Caco-2 (cell line): ENCODE measurements at places on chromosomes 4 and X. TPM values are rescaled to one million over a fixed set of nuclear protein-coding genes. Genes with fewer than 3 reads are reported as not detected.
A peak's percentile ranks its signal among the peaks of the same experiment; 100 is the strongest.

Gene CENPVL2
- total RNA-seq = not detected in 2 replicates

Gene MAGEA9B
- total RNA-seq = not detected in 2 replicates

Gene PRKG2
- 3.2 and 5.6 TPM in 2 replicates for total RNA-seq

Gene FHDC1
- 1.4 and 1.5 TPM in 2 replicates for total RNA-seq

Gene CDS1
- 17.7 and 18.1 TPM in 2 replicates for total RNA-seq

Gene PAGE5
- not detected in 2 replicates for total RNA-seq

Gene CYLC1
- total RNA-seq = not detected in 2 replicates

Gene F11
- not detected in 2 replicates for total RNA-seq

Gene CETN2
- 23.8 and 23.9 TPM in 2 replicates for total RNA-seq

Gene PABPC5
- total RNA-seq = not detected in 2 replicates

Gene SLC9A7
- total RNA-seq = 20.1 and 21.3 TPM in 2 replicates

Gene CT55
- not detected in 2 replicates for total RNA-seq

Gene RNF212
- total RNA-seq = not detected in 2 replicates

Gene ZC4H2
- 7.3 and 7.6 TPM in 2 replicates for total RNA-seq

DNA sequence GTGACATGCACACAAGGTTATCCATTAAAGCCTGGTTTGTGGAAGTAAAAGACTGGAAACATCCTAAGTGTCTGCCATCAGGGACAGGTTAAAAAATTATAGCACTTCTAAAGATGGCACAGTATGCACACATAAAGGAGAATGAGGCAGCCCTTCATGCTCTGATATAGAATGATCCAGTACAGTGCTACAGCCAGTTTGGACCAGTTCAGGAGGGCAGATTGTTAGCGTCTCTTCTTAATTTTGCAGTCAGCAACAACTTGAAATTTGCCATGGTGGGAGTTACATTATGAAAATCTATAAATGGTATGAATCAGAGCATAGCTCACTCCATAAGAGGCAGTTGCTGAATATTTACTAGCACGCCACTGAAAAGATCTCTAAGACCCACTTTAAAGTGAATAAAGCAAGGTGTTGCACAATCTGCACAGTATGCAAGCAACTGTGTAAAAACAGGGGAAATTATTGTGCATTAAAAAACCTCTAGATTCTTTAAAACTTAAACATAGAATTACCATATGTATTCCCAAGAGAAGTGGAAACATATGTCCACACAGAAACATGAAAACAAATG lies 20.3 kb upstream of the SOD3 start:
- no peak for DNase-seq

GRCh38 chr4:152988721-152989553 lies 52.8 kb downstream of the FHDC1 start:
- DNase-seq = no peak

GRCh38 chr4:82770607-82771006 lies 28.0 kb downstream of the SCD5 start:
- DNase-seq = no peak

GRCh38 chr4:74665346-74665745 lies 129.0 kb downstream of the BTC start:
- DNase-seq = no peak

GRCh38 chr4:120699354-120699753 lies 223.2 kb downstream of the PRDM5 start:
- no peak for DNase-seq

GRCh38 chr4:36551697-36552214 lies 270.3 kb downstream of the DTHD1 start:
- DNase-seq = no peak

GRCh38 chr4:105666693-105667092 lies 41.8 kb downstream of the INTS12 start:
- DNase-seq = no peak

DNA sequence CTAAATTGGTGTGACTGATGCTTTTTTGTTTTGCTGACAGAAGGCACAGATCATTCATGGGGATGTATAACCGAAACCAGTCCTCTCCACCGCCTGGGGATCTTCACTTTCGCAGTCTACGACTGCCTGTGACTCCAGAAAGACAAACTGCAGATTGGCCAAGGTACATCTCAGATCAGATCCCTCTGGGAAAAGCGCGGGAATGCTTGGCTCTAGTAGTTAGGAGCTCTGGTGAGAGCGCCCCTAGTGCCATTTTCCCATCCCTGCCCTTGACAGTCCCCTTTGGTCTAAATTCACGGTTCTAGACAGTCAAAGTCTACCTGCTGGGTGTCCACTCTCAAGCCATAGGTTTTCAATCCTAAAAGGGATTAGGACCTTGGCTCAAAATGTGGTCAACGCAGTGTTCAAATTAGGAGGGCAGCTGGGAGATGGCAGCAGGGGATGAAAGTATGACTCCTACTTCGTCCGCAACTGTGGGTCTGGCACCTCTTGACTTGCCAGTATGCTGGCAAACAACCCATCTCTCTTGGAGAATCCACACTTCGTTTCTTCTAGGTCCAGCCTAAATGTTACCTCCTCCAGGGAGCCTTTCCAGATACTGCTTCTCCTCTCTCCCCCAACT lies 6.9 kb upstream of the HAND2 start:
- peak; percentile 15 for DNase-seq

DNA sequence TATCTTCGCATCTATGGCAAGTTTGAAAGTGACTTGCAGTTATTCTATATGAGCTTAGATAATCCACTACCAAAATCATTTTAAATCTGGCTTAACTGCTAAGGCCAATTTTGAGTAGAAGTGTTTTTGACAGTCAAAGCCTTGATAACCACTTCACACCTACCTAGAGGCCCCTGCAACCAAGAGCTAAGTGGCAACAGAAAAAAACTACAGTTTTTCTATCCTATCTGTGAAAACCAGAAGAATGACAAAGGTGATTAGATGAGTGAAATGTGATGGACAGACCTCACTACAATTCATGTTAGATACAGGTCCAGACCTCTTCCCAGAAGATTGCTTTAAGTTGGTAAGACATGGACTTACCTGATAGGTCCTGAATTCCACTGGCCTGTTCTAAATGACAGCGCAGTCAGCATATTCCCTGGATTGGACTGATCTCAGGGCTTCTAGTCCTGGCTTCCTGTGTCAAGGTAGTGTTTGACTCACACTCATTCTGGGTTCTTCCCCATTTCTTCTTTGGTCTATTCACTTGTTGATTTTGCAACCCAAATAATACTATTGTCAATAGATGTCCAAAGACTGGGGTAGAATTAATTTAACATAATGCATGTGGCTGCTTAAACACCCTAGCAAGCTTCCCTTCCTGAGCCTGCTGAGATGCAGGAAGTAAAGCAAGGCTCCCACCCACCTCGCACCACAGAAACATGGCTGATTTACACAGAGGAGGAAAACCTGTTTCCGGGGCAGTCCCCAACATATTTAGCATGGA lies 65.1 kb downstream of the PPP3CA start:
- DNase-seq = no peak

- DNase-seq = no peak
Measured at GRCh38 chrX:120262859-120263708, 12.5 kb downstream of the ZBTB33 start.

DNA sequence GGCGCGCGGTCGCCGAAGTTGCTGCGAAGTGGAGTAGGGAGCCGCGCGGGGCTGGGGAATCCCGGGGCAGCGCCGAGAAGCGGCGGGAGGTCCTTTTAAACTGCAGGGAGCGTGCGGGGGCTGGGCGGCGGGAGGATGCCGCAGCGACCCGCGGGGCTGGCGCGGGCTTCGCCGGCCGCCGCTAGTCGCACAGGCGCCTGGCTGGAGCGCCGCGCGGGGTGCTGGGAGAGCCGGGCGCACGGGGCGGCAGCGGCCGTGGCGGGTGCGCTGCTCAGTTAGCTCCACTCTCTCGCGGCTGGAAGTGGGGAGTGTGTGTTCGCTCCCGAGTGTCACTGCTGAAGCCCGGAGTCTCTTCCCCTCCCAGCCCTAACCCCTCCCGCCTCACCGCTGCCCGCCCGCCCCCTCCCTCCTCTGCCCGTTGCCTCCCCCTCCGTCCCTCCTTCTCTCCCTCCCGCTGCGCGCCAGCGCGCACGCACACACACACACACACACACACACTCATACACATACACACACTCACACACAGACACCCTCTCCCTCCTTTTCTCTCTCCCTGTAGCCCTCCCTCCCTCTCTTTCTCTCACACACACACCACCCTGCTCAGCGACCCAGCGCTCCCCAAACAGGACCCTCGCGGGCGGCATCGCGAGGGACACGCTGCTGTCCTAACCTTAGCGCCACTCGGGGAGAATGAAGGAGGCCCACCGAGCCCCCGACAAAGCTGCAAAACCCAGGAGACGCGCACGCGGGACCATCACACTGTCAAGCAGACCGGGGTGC lies at the start of gene NDNF:
Gene NDNF (minus strand): TSS at position 312 of the 780 bp plus-strand sequence. CDS start 26,698 bp downstream, outside the sequence.
- peak; percentile 33 for DNase-seq

- no peak for DNase-seq
Measured at GRCh38 chrX:136047969-136048368, 62.7 kb downstream of the SLC9A6 start.

DNA sequence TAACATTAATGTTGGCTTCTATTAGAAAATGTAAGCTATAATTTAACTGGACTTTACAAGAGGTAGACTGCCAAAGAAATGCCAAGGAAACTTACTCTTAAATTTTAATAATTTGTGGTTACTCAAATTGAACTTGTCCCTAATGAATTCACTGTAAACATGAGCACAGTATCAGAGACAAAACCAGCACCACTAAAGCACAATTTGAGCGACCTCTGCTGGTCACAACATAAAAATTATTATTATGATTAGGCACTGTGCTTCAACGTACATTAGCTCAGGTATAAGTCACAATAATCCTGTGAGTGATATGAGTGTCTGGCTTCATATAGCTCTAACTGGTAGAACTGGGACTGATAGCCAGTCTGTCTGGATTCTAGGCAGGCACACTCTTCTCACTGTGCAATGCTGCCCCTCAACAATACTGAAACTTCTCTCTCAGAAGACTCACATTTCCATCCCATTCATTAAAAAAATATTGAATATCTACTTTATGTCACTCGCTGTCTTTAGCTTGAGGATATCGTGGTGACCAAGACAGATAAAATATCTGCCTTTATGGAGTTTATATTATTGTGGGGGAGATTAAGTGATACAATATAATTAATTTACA lies 8.0 kb downstream of the NUDT6 start:
- DNase-seq = no peak

- DNase-seq = no peak
Measured at GRCh38 chr4:159174645-159175084, 71.8 kb downstream of the RAPGEF2 start.

DNA sequence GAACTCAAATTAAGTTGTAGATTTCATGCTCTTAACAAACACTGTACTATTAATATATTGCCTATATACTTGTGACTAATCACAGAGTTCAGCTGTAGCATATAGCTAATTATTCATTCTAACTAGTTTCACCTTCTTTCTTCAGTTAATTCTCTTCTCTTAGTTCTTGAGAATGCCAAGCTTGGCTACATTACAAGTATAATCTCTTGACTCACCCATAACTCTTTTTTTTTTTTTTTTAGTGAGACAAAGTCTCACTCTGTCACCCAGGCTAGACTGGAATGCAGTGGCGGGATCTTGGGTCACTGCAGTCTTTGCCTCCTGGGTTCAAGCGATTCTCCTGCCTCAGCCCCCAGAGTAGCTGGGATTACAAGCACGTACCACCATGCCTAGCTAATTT lies 5.4 kb downstream of the KLHL5 start:
- no peak for DNase-seq

GRCh38 chrX:68508799-68509198 lies 9.9 kb downstream of the YIPF6 start:
- DNase-seq = no peak

DNA sequence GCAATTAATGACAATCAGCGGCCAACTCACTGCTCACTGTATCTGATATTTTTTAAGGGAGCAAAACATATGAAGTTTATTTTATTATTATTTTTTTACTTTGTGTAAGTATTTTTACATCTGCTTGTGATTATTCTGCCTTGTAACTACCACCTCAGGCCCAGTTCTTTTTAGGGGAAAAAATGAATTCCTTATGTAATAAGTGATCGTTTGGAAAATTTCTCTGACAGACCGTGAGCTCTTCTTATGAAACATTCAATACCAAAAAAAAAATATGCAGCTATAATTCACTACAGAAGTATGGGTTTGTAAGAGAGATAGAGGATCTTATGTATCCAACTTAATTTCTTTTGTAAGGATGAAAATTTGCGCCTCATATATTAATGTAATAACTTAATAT lies 33.5 kb upstream of the STOX2 start:
- DNase-seq = no peak

- DNase-seq = no peak
Measured at GRCh38 chrX:141947350-141947749, 43.7 kb downstream of the MAGEC1 start.

DNA sequence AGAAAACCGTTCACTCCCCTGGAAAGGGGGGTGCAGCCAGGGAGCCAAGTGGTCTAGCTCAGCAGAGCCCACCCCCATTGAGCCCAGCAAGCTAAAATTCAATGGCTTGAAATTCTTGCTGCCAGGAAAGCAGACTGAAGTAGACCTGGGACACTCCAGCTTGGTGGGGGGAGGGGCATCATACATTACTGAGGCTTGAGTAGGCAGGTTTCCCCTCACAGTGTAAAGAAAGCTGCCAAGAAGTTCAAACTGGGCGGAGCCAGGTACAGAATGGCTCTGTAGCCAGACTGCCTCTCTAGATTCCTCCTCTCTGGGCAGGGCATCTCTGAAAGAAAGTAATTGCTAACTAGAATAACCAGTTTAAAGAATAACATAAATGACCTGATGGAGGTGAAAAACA lies 372.3 kb upstream of the F9 start:
- DNase-seq = peak; percentile 47

- no peak for DNase-seq
Measured at GRCh38 chr4:141425124-141425523, 204.4 kb downstream of the ZNF330 start.

DNA sequence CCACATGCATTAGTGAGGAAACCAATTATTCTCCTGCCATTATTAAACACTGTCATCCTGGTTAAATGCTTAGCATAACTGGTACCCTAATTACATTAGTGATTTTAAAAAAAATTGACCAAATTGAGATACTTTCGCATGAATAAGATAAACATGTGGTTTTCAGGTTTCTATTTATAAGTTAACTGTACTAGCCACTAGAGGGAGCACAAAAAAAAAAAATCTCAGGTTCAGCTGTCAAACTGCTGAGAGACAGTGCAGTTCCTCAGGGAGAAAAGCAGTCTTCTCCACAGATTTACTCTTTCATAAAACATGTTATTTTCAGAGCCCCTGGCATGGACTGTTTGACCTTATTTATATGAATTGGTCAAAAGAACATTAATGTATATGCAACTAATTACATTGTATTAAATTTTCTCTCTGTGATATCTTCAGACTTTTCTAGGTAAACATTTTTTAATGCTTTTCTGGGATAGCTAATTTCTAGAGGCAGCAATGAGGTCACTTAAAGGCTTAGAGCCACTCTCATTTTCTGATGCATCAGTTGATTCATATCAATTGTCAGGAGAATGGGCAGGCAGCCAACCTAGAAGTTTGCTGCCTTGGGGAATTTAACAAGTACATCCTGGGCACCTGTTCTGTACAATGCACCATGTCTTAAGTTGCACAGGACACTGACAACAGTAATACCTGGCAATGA lies 167.5 kb downstream of the CDS1 start:
- peak; percentile 41 for DNase-seq

- DNase-seq = no peak
Measured at GRCh38 chr4:147103403-147103946, 157.8 kb upstream of the TTC29 start.
